ENCODE measurements at places on chromosomes 2 and 18.

DNA sequence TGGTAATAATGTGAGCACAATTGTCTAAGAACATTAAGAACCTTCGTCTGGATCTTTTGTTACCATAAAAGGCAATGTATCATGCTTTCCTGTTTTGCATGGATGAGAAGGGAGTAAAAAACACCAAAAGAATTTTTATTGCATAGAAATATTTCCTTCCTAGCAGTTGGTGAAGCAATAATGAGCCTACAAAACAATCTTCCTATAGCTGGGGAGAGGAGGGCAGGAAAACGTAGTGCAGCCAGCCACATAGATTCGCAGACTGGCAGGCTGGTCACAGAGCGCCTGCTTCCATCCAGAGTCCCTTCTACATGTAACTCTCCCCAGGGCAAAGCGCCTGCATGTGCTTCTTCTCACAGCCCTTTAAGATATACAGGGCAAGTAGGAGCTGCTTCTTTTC is 190.4 kb downstream of the BABAM2 start:
- DNase-seq: no peak

DNA sequence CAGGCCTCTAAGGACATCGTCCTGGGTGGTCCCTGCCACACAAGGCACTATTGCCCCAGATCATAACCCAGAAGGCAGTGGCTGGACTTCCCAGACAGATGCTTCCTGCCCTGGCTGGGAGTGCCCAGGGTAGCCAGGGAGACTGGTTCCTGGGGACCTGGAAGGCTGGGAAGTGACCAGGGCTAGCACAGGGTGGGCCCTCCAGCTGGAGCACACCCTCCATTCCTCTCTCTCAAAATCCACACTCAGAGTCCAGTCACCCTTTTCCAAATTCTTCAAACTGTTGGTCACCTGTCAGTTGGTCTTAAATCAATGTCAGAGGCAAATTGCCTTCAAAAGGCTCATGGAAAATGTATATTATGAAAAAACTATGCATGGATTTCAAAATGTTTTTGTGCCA is 11.6 kb upstream of the TUBB6 start:
- no peak for DNase-seq

DNA sequence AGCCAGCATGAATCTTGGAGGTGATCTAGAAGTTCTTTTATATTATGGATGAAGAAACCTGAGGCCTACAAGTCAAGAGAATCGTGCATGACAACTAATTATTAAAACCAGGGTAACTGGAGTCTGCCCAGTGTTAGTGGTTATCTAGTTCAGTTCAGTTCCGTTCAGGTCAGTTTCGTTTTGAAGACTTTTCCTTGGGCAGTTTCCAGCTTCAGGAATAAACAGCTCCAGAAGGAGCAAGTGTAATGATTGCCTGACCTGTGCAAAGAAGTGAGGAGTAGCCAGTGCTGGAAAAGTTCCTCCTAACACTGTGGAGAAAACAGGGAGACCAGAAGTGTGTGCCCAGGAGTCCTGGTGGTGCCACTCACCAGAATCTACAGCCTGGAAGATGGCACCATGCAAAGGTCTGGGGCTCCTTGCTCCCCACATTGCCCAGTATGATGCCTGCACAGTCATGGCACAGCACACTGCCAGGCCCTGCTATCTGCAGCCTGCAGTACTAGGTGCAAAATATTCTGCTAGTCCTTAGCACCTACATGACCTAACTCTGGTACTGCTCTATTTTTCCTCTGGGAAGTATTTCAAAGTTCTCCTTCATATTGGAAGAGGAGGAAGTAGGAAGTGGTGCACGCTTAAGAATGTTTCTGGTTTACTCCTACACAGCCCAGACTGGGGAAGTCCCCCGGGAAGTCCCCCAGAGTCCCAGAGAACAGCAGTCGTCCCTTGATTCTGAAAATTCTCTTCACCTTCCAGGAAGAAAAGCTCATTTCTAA is 65.8 kb downstream of the SUMO1 start:
- no peak for DNase-seq

DNA sequence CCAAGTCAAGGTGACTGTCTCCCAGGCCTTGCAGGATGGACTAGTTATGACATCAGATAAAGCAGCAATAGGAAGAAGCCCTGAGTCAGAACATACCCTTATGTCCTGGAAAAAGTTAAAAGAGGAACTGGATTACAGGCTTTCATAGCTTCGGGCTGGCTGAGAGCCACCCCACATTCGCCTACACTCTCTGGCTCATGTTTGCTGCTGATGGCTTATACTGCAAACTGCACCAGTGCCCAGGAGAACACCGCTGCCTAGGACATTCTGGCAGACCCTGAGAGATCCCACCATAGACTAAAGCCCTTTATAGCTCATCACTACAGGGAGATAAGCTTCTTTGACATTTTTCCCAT is 20.3 kb downstream of the SLC8A1 start:
- DNase-seq: no peak

DNA sequence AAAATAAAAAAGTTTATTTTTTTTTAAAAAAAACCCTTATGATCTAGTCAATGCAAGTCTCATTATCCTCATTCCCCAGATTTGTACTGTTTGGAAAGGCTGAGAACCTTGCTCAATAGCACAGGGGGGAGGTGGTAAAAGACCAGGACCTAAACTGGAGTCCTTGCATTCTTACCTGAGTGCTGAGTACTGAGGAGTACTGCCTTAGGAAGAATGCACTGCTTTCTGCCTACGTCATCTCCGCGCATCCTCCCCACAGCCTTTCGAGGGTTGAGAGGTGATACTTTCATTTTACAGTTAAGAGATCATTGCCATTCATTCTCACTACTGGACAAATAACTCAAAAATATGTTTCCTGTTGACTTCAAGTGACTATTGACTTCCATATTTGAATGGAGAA is 73.8 kb downstream of the MAP3K20 start:
- no peak for DNase-seq

DNA sequence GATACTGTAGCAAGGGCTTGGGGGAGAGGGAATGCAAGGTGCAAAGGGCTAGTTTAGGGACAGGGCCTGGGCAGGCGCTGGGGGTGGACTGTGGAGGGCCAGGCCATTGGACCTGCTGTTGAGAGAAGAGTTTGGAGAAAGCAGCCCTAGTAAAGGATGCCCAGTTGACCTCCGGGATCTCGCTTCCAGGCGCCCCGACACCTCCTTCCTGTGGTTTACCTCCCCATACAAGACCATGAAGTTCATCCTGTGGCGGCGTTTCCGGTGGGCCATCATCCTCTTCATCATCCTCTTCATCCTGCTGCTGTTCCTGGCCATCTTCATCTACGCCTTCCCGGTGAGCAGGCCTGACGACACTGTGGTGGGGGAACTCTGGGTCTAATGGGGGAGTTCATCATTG is 229.0 kb downstream of the DYSF start:
- DNase-seq: no peak

DNA sequence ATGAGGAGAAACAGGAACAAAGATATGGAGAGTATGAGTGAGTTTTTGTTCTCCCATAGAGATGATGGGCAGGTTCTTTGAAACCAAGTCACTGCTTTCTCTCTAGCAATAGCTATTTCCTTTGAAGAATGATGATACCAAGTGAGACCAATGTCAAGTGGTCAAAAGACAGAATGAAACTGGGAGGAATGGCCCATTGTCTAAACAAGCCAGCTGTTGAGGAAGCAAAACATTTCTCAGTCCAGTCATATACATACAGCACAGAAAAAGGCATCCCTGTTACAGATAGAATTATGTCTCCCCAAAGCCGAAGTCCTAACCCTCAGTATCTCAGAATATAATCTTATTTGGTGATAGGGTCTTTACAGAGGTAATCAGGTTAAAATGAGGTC is 66.1 kb upstream of the EPC2 start:
- no peak for DNase-seq

DNA sequence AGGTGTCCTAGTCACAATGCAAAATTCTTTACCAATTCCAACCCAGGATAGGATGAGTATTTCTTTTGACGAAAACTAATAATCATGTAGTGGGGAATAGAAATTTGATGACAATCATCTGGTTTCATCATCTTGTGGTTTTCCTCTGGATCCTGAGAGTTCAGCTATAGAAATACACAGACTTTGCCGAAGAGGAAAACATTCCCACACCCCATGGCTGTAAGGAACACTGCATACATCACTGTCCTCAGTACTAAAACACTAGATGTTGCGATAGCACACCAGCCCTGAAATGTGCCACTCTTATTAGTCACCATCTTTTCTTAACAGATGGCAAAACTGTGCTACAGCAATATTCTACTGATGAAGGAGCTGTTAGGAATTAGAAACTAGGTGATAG is 29.4 kb downstream of the CERKL start:
- DNase-seq: no peak

DNA sequence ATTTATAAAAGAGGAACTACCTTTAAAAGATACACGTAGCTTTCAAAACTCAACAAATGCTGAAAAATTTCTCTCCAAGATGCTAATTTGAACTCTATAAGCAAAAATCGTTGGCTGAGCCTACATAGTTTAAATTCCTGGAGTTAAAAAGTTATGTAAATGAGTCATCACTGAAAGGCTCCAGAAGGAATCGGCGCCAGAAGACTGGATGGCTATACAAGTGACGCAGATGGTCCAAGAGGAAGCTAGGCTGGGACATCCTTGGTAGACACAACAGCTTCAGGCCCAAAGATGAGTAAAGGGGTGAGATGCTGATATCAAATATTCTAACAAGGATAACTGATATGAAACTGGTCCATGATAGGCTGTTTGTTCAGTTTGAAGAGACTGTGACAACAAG is 22.8 kb upstream of the DNAH6 start:
- DNase-seq: peak; percentile 51

DNA sequence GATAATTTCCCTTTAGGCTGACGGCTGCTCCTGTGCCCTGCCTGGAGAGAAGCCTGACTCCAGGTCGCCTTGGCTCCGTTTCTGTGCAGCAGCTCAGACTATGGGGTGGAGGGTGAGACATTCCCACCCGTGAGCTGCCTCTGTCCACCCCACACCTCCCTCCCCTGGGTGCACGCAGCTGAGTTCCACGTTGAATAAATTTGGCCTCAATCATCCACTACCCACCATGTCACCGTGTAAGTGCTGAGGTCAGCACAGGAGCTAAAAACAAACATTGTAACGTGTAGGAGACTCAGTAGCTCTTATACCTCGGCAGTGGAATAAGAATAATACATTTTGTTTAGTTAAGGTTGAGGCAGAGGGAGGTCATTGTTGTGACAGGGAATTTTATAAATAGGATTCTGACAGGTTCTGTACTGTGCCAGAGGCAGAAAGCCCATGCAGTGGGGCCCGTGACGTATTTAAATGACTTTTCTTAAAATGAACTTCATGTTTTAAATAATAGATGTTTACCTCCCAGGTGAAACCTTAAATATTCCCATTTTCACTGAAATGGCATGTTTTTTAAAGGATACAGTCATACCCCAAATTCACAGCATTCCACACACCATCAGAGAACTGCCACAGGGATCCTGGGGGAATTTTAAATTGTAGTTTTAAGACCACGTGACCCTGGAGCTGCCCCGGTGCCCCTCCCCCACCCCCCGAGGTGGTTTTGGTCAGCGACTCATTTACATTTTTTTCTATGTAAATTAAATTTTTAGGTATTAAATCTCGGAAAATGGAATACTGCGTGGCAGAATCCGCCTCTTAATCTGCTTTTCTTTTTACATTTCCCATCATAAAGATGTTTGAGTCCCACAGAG is 50.2 kb downstream of the NFATC1 start:
- no peak for DNase-seq

DNA sequence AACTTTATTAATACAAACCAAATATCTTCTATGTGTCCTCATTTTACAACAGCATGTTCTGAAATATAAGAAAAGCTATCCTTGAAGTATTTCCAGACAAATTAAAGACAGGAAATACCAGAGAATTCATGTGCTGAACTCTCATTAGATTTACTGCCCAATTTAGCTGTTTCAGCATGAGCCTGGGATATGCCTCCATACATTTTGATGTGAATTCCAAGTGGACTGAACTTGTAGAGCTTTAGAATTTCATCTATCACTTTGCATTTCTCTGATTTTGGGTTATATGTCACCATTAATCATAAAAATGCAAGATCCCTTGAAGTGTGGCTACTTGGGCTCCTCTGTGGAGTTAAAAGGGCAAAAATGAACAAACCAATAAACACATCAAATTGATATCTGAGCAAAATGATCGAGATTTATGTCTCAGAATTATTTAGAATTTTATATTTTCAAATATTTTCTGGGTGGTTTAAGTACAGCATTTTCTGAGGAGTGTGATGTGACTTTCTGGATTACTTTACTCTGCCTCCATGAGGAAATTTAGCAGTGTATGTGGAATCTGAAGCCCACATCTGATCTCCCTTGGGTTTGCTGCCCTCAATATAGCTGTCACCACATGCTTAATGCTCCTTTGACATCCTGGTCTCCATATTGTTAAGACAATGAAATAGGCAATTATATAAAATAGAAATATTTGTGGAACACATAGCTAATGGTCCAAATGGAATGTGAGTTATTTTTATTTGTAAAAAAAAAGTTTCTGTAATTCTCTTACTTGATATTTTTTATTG is 206.6 kb upstream of the RBMS1 start:
- no peak for DNase-seq

GRCh38 chr2:119517433-119517832 is 6.8 kb downstream of the SCTR start:
- DNase-seq: peak; percentile 67

- no peak for DNase-seq
Measured at GRCh38 chr2:182585001-182585400, 131.1 kb upstream of the DNAJC10 start.

GRCh38 chr2:199883474-199884212 is 27.4 kb upstream of the C2orf69 start:
- DNase-seq: no peak

- peak; percentile 40 for DNase-seq
Measured at GRCh38 chr2:214410918-214411554, at the start of gene VWC2L. VWC2L (plus strand) TSS chr2:214411054; CDS start chr2:214414194, 3,140 bp downstream.

- no peak for DNase-seq
Measured at GRCh38 chr2:235502336-235502735, 8.5 kb downstream of the AGAP1 start.

Measured in H54 (cell line).